ENCODE measurements at places on chromosomes 6 and 20.

DNA sequence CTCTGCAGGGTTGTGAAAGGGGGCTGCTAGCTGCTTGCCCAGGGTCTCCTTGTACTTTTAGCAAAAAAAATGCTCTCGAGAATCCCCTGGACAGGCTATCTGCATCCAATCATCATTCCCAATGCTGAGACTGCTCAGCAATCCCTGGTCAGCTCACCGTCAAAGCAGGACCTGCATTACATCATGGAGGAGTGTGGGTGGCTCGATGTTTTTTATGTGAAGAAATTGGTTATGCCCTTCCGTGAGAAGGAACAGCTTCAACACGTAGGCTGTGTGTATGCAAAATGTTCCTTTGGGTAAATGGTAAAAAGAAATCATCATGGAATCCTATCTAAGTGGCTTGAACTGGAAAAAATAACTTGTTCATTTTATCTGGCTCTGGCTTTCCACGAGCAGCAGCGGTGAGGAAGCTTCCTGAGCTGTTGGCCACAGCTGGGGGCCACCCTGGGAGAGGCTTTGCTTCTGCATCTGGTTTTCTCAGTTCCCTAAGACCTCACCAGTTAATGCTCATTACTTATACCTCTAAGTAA, 111.4 kb downstream of the FYN start:
- DNase-seq, result peak; percentile 38

GRCh38 chr20:38842026-38842425, 36.5 kb downstream of the PPP1R16B start:
- DNase-seq, result peak; percentile 60

DNA sequence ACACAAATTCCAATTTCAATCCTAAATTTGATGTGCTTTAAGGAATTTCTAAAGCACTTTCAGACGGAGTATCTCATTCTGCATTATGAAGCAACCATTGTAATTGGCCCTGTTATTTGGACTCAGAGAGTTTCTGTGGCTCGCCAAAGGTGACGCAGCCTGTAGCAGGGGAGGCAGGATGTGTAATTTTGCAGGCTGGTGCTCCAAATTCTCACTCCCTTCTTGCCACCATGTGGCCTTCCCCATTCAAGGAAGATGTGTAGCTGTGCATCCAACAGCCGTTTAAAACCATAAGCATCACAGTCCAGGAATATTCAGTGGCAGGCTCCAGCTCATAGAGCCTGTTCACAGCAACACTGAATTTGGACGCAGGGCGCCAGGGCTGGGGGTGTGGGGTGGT, 45.8 kb downstream of the AGPAT4 start:
- DNase-seq, result no peak

DNA sequence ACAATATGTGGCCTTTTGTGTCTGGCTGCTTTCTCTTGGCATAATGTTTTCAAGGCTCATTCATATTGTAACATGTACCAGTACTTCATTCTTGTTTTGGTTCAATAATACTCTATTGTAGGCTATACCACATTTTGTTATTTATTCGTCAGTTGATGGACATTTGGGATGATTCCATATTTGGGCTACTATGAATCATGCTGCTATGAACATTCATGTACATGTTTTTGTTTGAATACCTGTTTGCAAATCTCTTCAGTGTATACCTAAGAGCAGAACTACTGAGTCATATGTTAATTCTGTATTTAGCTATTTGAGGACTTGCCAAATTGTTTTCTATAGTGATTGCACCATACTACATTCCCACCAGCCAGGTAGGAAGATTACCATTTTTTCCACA, 259.9 kb downstream of the GMPR start:
- no peak for DNase-seq

DNA sequence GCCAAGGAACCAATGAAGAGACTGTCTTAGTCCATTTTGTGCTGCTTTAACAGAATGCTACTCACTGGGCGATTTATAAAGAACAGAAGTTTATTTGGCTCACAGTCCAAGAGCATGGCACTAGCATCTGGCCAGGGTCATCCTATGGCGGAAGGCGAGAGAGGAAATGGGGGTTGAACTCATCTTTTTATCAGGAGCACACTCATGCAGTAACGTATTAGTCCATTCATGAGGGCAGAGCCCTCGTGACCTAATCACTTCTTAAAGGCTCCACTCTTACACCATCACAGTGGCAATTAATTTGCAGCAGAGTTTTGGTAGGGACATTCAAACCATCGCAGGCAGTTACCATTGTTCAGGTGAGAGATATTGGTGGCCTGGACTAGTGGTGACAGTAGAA, 8.5 kb downstream of the ARFGEF2 start:
- DNase-seq, result no peak

DNA sequence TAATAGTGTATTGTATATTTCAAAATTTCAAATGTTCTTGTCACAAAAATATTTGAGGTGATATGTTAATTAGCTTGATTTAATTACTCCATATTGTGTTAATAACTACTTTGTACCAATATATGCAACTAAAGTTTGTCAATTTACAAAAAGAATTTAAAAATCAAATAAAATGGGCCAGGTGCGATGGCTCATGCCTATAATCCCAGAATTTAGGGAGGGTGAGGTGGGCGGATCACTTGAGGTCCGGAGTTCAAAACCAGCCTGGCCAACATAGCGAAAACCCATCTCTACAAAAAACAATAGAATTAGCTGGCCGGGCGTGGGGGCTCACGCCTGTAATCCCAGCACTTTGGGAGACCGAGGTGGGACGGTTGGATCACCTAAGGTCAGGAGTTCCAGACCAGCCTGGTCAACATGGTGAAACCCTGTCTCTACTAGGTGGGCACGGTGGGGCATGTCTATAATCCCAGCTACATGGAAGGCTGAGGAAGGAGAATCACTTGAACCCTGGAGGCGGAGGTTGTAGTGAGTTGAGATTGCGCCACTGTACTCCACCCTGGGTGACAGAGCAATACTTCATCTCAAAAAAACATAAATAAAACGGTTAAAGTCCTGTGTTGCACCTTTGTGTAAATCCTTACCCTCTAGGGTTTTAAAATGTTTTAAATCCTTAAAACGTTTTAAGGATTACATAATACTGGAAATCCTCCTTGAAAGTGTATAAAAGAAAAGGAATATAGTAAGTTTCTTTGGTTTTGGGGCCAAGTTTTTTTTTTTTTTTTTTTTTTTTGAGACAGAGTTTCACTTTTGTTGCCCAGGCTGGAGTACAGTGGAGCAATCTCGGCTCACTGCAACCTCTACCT, 4.0 kb downstream of the HSPA1B start:
- DNase-seq, result no peak

DNA sequence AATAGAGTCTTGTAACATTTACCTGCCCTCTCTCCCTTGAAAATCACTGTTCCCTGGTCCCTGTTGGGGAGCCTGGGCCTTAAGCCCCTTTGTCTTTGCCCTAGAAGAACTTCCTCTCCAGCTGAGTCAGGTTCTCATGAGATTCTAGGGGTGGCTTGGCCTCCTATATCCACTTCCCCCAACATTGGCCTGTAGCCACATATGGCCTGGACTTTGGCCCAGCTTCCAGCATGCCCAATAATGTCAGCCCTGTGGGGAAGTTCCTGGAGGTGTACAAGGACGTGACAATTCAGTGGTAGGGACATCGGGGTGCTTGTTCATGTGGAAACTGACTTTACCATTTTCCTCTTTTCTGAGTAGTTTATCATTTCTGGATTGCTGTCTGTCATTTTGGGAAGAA, 17.2 kb upstream of the MAS1L start:
- DNase-seq, result no peak

GRCh38 chr20:17460119-17460518, 71.1 kb downstream of the BFSP1 start:
- DNase-seq, result peak; percentile 1

DNA sequence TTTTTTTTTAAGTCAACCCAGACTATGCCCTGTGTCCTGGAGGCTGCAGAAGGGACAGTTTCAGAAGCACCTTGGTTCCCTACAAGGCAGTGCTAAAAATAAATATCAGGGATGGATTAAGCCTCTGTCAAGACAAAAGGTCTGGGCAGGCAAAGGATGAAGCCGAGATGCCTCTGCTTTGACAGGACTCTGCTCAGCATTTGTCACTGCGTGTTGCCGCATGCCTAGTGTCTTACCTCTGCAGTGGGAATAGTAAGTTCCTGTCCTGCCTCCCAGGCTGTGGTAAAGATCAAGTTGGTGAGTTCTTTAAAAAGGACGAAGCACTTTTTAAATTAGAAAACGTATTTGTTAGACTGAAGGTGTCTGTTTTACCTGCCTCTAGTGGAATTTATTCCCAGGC, 15.1 kb downstream of the AAR2 start:
- no peak for DNase-seq

- no peak for DNase-seq
Observed at GRCh38 chr6:144697801-144698200, 412.7 kb downstream of the UTRN start.

DNA sequence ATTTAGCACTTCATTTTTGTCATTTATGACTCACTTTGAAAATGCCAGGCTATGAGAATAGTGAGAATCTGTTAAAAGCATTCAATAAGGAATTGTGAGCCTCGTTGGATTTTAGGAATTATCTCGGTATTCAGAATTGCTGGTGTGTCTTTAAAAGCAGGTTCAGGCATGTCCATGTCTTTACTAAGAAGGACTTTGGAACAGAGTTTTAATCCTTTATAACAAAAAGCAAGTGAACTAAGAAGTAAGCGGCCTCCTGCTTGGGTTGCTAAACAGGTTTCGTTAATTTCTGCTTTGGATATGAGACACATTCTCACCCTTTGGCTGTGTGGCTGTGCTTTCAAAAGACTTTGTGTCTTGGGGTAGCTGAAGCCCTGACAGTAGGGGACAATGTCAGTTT, 74.9 kb downstream of the IGF2R start:
- DNase-seq, result no peak

DNA sequence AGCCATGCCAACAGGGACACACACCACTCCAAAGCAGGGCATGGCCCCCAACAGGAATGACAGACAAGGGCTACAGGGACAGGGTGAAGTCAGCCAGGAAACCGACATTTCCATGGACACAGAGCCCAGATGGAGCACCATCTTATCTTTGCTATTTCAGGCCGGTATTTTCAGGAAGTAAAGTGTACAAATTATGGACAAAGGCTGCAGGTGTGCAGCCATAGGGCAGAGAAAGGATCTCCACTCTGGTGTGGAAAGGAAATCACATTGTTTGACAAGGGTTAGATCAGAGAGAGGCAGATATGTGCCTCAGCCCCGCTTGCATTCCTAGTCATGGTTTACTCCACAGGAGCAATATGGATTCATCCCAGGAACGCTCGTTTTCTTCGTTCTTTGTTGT, 81.7 kb upstream of the SLC22A23 start:
- no peak for DNase-seq

DNA sequence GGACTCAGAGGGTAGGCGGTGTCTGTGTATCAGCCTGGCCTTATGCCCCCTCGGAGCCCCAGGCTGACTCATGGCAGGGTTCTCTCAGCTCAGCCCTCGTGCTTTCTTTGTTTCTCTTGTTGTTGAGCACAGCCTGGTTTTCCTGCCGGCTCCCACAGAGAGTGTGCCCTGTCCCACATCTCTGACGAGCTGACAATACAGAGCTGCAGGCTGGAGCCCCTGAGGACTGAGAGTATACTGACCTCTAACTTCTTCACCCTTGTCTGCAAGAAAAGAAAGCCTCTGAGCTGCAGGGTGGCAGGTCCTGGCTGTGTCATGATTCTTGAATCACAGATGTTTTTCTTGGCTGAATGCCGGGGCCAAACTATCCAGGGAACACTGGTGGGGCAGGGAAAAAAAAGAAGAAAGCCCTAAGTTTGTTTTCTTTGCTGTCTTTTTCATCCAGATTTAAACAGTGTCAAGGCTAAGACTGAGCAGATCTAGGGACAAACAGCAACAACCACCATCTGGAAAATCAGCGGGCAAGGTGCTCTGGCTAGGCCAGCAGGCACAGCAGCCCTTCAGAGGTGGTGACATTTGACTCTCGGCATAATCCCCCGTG, 63.3 kb upstream of the ZNF133 start:
- no peak for DNase-seq

- no peak for DNase-seq
Observed at GRCh38 chr6:20020526-20020925, 183.4 kb downstream of the ID4 start.

DNA sequence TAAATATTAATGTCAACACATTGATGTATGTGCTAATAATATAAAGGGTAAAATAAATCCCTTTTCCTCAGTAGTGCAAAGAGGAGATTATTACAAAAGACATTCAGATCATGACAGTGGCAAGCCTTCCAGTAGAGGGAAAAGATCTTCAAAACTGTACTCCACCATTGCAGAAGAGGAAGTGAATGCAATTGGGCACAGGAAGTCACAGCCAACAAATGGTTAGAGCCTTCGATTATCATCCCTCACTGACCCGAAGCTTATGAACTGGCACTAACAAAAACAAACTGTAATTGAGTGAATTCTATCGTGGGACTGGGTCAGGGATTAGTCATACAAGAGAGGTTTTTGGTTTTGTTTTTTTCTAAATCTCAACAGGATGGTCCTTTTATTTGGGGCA, 39.3 kb upstream of the SCGN start:
- DNase-seq, result no peak

- DNase-seq, result no peak
Observed at GRCh38 chr20:24691901-24692351, 222.5 kb downstream of the SYNDIG1 start.

- DNase-seq, result no peak
Observed at GRCh38 chr6:139376604-139377218, 2.3 kb upstream of the CITED2 start.

- DNase-seq, result no peak
Observed at GRCh38 chr6:163526346-163526745, 111.8 kb downstream of the QKI start.

DNA sequence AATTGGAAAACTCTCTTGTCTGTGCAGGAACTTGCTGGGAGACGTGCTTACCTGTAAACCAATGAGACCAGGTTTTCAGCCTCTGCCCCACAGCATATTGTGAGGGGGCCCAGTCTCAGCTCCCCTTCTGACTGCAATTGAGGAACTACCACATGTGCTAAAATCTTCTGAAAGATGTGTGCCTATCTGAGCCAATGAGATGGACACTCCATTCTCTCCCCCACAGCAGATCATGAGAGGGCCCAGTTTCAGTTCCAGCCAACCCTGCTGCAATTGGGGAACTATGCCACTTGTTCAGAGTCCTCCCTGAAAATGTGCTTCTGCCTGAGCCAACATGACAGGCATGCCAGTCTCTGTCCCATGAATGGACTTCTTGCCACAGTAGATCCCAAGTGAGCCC, 20.9 kb upstream of the PI3 start:
- peak; percentile 13 for DNase-seq

DNA sequence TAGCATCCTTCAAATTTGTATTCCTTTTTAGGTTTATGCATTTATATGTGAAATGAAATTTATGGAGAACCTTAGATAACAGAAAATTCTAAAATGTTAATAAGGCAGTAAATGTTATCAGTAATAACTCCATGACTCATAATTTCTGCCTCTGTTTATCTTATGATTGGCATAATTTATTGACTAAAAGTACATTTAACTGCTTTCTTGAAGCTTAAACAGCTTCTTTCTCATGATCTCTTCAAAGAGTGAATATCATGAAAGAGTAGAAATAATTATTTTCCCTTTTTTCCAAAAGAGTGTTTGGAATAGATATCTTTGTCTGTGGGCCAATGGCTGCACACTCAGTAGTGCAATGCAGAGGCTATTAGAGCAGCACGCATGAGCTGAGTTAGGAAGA, 91.3 kb downstream of the SHLD1 start:
- no peak for DNase-seq

GRCh38 chr6:95143408-95144180, 433.7 kb upstream of the MANEA start:
- DNase-seq, result no peak

GRCh38 chr20:10309326-10309725, 90.7 kb downstream of the SNAP25 start:
- DNase-seq, result no peak
